ENCODE measurements at places on chromosomes 6 and 20.

- no peak for DNase-seq
These were observed 74.0 kb upstream of the RALGAPA2 start for GRCh38 chr20:20786428-20786827.

DNA sequence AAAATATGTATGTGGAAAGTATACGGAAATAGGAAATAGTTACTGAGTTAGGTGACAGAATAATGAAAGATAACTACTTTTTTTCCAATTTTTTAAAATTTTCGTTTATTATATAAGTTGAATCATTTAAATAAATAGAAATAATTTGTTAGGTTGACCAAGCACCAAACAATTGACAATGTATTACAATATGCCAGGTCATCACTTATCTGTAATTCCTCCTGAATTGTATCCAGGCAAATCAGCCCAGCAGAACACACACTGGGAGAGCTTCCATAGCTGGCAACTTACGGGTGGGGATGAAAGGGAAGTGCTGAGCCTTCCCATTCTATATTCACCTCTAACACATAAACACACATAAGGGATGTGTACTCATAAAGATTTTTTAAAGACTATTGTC, 40.7 kb downstream of the FAXC start:
- DNase-seq = no peak

GRCh38 chr6:13194852-13195251, 133.5 kb downstream of the TBC1D7 start:
- DNase-seq = no peak

GRCh38 chr6:157953580-157954091, 28.0 kb upstream of the SYNJ2 start:
- DNase-seq = no peak

DNA sequence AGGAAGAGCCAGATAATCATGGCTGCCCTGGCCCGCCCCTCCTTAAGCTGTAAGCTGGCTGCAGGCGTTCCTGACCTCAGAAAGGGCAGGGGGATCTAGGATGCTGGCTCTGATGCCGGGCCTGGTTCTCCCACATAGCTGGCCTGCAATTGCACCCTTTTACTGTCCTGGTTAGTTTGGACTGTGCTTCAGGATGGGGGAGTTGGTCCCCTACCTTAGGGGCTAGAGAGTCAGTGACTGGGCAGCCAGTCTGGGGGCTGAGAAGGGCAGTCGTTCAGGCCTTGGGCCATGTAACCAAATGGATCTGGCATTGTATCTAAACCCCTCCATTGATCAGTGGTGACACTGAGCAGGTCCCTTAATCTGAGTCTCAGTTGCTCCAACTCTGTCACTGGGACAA, 40.7 kb downstream of the TGM3 start:
- no peak for DNase-seq

- DNase-seq = peak; percentile 66
These were observed 51.3 kb upstream of the REV3L start for GRCh38 chr6:111534231-111534751.
